Activated CD4-positive, alpha-beta T cell treated with anti-CD3 and anti-CD28 coated beads, Interleukin-2, amount 10 ng/mL, durations not matched to agents 24 days and 14 days (primary cell): ENCODE measurements at places on chromosomes 2 and 18. TPM values are rescaled to one million over a fixed set of nuclear protein-coding genes. Genes with fewer than 3 reads are reported as not detected.

DNA sequence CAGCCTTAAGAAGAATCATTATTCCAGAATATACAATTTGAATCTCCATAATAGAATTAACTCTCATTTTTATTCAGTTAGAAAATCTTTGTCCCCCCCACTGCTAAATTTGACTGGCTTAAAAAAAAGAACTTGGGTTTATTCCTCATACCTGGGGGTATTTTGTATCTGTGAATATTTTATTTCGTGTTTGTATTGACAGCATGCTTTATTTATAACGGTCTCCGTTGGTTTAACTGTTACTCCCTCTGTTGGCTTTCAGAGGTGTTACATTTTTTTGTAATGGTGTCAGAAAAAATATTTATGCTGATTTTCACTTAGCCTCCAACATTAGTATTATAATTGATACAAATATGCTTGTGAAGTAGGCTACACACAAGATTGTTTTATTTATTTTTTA lies 109.1 kb downstream of the HAUS1 start:
- H3K4me3 ChIP-seq = peak overlapping the region; percentile 22
- peak overlapping the region; percentile 44 for H3K27ac ChIP-seq
- peaks cover 63% of the 10 kb centered on the region for H3K4me1 ChIP-seq
- H3K36me3 ChIP-seq = peaks cover 30% of the 10 kb centered on the region

DNA sequence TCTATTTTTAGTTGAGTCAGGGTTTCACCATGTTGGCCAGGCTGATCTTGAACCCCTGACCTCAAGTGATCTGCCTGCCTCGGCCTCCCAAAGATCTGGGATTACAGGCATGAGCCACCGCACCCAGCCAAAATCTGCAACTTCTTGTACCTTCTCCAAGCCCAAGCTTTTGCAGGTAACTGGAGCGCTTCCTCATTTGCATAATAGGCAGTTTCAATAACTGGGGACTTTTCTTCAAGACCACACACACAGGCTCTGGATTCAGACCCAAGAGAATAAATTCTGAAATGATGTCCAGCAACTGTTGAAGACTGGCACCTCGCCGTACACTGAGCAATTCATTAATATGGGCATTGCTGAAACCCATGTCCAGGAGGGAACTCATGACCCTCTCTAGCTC lies 2.8 kb downstream of the MTERF4 start:
- H3K4me1 ChIP-seq = peaks cover 43% of the 10 kb centered on the region
- peaks cover 57% of the 10 kb centered on the region for H3K36me3 ChIP-seq
- no peaks in the 10 kb centered on the region for H3K27me3 ChIP-seq
- DNase-seq = no peak
- H3K4me3 ChIP-seq = no peak overlapping the region
- H3K27ac ChIP-seq = no peak overlapping the region

DNA sequence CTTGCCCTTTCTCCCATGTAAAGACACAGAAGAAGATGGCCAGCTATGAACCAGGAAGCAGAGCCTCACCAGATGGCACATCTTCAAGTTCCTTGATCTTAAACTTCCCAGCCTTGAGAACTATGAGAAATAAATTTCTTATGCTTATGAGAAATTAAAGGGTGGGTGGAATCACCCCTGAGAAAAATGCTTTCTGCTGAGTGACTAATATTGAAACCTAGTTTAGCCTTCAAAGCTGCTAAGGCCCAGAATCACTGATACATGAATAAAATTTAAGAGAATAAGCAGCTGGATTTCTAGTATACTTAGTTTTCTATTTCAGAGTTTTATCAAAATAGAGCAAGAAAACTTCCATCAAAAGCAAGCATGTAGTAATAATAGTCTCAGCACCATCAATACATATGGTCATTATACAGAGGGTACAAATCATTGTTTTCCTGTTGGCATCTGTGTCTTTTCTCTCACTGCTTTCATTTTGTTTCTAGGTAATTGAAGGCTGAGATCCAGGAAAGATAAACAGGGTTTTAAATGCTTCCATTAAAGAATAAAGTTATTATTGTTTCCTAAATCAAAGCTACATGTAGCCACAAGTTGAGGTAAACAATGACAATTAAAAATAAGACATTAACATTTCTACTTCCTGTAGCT lies 53.3 kb upstream of the COL5A2 start:
- no peaks in the 10 kb centered on the region for H3K36me3 ChIP-seq
- no peak overlapping the region for H3K27ac ChIP-seq
- no peaks in the 10 kb centered on the region for H3K27me3 ChIP-seq

GRCh38 chr2:13114391-13114790 lies 397.7 kb downstream of the TRIB2 start:
- H3K27me3 ChIP-seq = no peaks in the 10 kb centered on the region
- no peak for DNase-seq
- no peak overlapping the region for H3K27ac ChIP-seq

DNA sequence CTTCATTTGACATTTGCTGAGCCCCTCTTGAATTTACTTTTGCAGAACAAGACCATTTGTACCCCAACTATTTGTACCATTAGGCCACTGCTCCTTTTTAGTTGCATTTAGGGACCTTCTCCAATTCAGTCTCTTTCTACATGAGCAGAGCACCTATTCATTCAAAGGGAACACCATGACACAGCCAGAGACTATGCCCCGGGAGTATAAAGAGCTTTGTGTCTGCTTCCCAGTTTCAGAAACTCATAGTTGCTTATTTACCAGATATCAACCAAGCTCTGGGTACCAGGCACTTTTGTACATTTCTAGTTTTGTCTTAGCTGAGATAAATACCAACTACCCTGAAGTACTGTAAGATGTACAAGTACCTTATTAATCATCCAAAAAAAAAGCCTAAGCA lies 269.1 kb upstream of the SIX3 start:
- no peak overlapping the region for H3K27ac ChIP-seq
- H3K27me3 ChIP-seq = no peaks in the 10 kb centered on the region
- H3K4me3 ChIP-seq = no peak overlapping the region
- peaks cover 3% of the 10 kb centered on the region for H3K4me1 ChIP-seq

GRCh38 chr2:180983468-180984242 lies 3.2 kb downstream of the UBE2E3 start:
- peaks cover 12% of the 10 kb centered on the region for H3K27me3 ChIP-seq
- peaks cover 18% of the 10 kb centered on the region for H3K36me3 ChIP-seq
- no peak overlapping the region for H3K4me3 ChIP-seq
- no peak overlapping the region for H3K27ac ChIP-seq
- peaks cover 39% of the 10 kb centered on the region for H3K4me1 ChIP-seq

DNA sequence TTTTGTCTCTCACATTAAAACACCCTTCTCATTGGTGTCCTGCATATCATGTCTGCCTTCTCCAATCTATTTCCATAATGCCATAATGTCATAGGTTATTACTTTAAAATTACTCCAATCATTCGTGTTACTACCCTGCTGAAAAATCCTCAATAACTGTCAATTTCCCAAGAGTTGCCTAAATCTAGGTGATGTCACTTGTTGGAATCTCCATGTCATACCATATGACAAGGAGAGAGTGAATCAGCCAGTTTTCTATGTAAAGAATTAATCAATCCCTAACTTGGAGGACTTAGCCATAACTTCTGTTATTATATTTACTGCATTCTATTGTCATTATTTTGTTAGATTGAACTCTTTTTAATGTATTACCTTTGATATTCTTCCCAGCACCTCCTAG lies 62.5 kb downstream of the PHLPP1 start:
- no peak overlapping the region for H3K27ac ChIP-seq
- no peak for DNase-seq
- H3K4me3 ChIP-seq = no peak overlapping the region
- no peaks in the 10 kb centered on the region for H3K27me3 ChIP-seq
- peaks cover 17% of the 10 kb centered on the region for H3K4me1 ChIP-seq

The SPDYA gene
- total RNA-seq = 1.9 TPM in 2 replicates

The SCN3A gene
- 0.05 TPM in 1 of 2 replicates, not detected in the other for total RNA-seq

The SDC1 gene
- 0.63 and 1.1 TPM in 2 replicates for total RNA-seq
